ENCODE measurements at places on chromosomes 2 and 18.

GRCh38 chr2:184078496-184078895 is 519.8 kb upstream of the ZNF804A start:
- DNase-seq: no peak

GRCh38 chr2:145245268-145245870 is 725.5 kb upstream of the ZEB2 start:
- no peak for DNase-seq

DNA sequence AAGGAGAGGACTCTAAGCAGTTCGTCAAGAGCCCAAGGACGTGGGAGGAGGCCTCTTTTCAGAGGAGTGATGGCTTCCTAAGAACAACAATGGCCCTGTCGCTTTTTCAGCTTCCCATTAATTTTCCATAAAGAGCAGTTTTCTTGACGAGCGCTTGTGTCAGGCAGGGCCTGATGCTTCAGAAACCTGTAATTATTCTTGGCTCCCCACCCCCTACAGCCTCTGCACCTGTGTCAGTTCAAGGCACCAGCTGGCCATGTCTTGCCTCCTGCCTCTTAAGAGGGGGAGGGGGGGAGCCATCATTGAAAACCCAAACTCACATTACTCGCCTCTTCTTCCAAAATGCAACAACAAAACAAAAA is 32.3 kb downstream of the KLF7 start:
- DNase-seq: no peak

- no peak for DNase-seq
These were observed 114.4 kb downstream of the NCK2 start for GRCh38 chr2:105858868-105859693.

- DNase-seq: no peak
These were observed 224.6 kb upstream of the RAB6C start for GRCh38 chr2:129754831-129755230.

- no peak for DNase-seq
These were observed 59.1 kb downstream of the NETO1 start for GRCh38 chr18:72808680-72809079.

GRCh38 chr2:223526106-223526505 is 76.1 kb downstream of the SCG2 start:
- DNase-seq: no peak
